ENCODE measurements at places on chromosomes 5 and 9. TPM values are rescaled to one million over a fixed set of nuclear protein-coding genes. Genes with fewer than 3 reads are reported as not detected.

ADAMTS6 gene
- total RNA-seq: 3.8 TPM

MSX2 gene
- 1.6 TPM for total RNA-seq

BOD1 gene
- total RNA-seq: 19.0 TPM

RGMB gene
- total RNA-seq: 14.1 TPM

DNA sequence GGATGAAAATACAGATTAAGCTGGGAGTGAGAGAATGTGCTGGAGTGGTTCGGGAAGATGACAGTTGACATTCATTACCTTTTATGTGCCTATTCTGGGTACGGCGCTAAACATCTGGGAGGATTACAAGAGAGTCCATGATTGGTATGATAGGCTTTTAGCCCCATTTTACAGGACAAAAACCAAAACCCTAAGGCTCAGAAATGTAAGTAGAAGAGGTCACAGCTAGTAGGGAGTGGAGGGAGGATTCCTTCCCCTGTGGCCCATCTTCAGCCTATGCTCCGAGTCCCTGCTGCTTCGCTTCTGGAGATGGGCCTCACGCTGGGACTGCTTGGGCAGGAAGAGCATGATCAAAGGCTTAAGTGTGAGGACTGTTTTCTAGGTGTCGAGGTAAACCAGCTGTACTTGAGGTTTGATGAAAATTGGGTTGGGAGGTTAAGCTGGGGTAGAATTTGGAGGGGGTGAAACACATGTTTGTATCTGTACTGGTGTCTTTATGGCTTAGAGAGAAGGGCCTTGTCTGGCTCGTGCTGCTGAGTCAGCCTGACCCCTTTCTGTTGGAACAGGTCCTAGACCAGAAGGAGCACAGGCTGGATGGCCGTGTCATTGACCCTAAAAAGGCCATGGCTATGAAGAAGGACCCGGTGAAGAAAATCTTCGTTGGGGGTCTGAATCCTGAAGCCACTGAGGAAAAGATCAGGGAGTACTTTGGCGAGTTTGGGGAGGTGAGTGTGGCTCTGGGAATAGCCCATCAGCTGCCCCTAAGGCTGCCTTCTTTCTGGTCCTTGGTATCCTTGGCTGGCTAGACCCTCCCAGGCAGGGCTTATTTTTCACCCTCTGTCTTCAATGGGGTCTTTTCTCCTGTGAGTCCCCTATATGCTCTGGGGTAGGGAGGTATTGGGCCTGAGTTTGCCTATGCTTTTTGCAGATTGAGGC lies 2.1 kb downstream of the HNRNPAB start:
- no peak for DNase-seq

DNA sequence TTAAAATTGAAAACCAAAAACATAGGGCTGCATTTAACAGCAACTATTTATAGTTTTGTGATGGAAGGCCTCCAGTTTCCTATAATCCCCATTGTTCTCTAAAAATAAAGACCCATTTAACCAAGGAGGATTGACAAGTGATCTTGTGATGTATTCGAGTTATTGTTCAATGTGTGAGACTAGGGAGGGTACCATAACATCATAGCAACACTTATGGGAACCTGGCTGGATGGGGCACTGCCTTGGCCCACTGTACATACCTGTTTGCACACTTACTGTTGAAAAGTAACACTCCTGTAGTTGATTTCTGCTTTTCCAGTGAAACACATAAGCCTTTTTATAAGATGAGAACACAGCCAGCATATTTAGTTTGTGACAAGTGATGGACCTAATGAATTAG lies 32.3 kb downstream of the MACIR start:
- no peak for DNase-seq

GRCh38 chr9:123763910-123764588 lies 165.9 kb downstream of the DENND1A start:
- DNase-seq: no peak

DNA sequence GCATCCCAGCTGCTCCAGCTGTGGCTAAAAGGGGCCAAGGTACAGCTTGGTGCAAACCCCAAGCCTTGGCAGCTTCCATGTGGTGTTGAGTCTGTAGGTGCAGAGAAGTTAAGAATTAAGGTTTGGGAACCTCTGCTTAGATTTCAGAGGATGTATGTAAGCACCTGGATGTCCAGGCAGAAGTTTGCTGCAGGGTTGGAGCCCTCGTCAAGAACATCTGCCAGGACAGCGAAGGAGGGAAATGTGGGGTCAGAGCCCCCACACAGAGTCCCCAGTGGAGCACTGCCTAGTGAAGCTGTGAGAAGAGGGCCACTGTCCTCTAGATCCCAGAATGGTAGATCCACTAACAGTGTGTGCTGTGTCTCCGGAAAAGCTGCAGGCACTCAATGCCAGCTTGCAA lies 236.2 kb upstream of the ADRA1B start:
- no peak for DNase-seq

DNA sequence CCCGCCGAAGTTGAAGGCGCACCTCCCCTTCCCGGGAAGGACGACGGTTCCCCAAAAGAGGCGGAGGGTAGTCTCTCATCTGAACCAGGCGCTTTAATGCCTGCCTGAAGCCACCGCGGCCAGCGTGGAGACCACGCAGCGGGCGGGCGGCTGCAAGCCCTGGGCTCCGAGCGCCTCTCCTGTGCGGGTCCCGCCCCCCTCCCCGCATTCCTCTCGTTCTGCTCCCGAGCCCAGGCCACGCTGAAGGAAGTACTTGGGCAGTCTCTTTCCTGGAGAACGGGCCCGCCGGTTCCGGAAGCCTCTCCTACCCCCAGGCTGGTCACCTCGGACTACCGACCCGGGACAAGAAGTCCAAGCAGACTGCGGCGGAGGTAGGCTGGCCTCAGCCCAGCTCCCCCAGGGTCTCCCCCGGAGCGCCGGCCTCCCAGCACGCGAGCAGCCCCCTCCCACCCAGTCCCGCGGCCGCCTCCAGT lies 571 bp downstream of the PPIC start:
- DNase-seq: no peak

- no peak for DNase-seq
Measured at GRCh38 chr9:19660019-19660418, 128.8 kb downstream of the SLC24A2 start.

GRCh38 chr5:163938595-163938994 lies 433.2 kb downstream of the MAT2B start:
- DNase-seq: no peak

DNA sequence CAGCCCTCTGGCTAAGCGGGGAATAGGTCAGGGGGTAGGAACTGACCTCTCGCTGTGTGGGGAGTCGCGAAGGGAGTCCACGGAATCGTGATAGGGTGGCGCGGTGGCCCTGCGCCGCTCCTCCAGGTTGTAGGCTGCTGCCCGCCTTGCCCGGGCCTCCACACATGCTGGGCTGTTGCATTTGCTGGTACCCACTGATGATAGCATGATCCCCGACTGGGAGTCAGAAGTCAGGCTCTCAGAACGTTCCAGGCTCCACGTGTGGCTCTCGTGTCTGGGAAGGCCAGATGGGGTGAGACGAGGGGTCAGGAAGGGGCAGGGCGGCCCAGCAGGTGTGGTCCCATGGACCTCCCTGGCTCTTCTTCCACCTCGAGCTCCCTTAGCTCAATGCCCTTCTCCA lies 56.0 kb downstream of the PSD2 start:
- DNase-seq: no peak

GRCh38 chr9:89372230-89372816 lies 54.0 kb downstream of the SECISBP2 start:
- DNase-seq: no peak

DNA sequence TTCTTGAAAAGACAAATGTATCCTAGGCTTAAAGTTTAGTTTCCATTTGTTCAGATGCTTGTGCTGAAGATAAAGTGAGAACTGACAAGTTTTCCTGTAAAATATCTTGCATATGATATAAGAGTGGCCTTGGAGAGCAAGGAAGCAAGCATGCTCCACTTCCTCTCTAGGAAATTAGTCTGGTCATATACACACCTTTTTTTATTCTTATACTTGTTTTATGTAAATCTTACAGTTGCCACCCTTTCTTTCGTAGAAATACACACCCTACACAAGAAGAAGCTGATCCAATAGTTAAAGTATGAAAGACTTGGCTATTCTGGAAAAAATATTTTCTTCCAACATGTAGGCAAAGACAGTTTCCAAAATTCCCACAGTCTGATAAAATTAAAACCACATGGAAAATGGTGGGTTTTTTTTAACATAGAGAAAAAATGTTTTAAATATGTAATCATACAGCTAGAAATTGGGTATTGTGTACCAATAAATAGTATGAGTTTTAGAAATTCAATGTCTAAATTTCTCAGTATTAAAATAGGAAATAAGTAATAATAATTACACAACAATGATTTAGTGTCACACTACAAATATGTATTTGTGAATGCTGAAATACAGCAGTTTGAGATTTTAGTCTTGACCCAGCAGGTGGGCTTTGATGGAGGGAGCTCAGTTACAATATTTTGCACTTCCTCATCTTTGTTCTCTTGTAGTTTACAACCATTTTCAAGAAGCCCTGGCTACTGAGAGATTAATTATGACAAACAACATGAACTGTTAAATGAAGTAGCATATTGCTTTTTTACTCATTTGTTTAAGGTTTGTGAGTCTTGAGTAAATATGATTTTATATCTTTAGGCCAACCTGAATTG lies 185.7 kb upstream of the GNA14 start:
- DNase-seq: no peak

DNA sequence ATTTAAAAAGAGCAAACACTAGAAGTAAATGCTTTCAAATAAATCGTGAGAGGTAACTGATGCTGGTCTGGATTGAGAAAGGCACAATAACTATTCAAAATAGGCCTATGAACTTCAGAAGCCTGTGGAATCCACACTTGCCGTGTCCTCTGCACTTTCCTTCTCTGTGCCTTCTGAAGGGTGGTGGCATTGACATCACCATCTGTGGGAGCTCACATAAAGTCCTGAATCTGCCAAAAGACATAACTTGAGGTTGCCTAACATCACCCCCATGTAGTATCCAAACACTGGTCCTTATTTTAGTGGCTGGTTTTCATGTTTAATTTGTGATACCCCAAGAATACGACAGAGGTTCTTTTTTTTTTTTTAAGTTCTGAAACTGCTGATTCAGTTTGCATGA lies 59.8 kb downstream of the IRF1 start:
- no peak for DNase-seq

GRCh38 chr5:68644971-68645370 lies 429.4 kb downstream of the PIK3R1 start:
- DNase-seq: no peak

GRCh38 chr9:72557549-72557948 lies 36.1 kb downstream of the TMC1 start:
- DNase-seq: no peak

- DNase-seq: no peak
Measured at GRCh38 chr9:34037626-34038025, 11.1 kb downstream of the UBAP2 start.

- no peak for DNase-seq
Measured at GRCh38 chr9:15033316-15033715, 123.1 kb upstream of the FREM1 start.

DNA sequence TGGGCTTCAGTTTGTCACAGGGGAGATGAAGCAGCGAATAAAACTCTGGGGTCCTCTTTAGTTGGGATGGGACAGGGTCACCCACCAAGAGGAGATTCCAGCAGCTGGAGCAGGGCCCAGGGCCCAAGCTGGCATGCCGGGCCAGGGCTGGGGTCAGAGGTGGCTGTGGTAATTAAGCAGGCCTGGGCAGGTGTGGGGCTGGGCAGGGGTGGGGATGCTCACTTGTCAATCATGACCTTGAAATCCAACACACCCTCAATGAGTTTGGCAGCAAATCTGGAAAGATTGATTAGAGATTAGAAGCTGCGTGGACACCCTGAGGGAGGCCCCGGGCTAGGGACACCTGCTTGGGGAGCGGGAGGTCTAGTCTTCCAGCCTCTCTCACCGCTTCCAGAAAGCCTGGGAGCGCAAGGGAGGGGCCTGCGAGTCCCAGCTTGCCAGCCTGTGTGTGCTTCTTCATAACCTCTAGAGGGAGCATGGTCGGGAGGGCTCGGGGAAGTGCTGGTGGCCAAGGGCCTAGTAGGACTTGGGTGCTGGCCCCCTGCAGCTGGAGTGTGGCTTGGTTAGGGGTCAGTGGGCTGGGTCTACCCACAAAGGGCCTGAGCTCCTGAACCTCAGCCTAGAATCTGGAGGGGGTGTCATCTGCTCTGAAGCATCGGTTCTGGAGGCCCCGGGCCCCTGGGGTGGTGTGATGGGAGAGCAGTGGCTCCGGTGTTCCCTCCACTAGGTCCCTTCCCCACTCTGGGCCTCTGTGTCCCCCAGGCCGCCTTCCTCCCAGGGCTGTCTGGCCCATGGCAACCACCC lies 7.6 kb downstream of the CRAT start:
- no peak for DNase-seq

DNA sequence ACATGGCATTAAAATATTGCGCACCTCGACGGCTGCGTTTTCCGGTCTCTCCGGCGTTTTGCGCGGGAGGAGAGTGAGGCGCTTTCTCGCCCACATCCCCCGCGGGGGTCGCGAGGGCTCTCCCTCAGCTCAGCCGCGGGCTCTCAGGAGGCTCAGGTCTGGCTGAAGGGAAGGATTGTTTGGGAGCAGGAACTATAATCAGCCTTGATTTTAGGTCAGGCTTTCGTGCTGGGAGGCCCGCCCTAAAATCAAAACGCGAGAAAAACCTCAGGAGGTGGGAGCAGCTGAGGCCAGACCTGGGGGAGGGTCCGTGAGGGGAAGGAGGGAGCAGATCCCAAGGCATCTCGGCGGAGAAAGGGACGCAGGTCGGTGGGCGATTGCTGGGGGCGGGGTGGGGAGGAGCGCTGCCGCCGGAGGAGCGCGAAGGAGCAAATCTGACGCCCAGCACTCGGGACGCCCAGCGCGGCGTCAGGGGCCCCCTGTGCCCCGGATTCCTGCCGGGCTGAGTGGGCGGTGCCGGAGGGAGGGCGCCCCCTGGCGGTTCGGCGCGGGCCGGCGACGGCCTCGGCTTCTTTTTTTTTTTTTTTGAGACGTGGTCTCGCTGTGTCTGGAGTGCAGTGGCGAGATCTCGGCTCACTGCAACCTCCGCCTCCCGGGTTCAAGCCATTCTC lies 18.7 kb upstream of the RNF130 start:
- DNase-seq: no peak

DNA sequence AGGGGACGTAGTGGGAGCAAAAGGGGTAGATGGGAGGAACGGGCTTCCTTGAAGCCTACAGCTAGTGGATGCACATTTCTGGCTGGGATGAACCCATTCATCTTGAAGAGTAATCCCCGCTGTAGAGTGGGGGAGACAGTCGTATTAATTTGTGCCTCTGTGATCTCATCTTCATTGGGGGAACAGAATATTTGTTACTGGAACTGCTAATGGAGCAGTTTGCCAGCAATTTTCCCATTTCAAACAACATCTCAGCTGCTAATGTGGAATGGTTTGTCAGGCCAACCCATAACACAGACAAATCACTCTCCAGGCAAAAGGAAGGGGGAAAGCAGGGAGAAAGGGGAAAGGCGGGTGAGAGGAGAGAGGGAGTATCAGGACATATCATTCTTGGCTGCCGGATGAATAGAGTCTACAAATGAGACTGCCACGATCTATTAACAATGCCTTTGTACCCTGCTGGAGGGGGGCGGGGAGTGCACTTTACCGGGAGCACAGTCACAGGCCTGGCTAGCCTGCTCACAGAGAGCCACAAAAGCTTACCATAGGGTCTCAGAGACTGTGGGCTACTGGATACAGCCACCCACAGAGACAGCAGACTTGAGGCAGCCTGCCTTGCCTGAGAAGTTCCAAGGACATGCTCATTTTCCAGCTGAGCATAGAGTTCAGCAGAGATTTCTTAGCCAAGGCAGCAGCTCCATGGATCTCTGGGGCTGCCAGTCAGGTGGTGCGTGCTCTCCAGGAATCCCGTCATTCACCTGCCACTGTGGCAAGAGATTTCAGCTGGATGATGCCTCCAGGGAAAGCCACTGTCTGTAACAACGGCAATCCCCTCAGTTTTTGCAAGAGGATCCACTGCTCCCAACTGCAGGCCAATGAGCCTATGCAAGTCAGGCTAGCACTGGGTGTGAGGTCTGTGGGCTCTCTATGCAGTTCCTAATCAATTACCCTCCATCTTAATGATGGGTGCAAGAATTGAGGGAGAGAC lies 217.7 kb upstream of the PANK3 start:
- no peak for DNase-seq
